ENCODE measurements at places on chromosomes 6 and 20.

DNA sequence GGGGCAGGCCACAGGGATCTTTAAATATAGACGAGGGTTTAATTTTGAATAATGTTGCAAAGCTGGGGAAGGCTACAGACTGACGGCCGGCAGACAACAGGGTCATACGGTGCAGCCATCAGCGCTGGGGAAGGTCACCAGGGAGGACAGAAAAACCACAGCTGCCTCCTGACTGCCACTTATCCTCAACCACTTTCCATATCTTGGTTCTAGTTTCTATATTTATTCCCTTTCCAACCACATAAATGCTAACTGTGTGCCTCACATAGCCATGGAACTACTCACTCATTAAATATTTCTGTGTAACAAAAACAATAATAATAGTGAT lies 85.7 kb upstream of the AGPAT4 start:
- no peak for DNase-seq

DNA sequence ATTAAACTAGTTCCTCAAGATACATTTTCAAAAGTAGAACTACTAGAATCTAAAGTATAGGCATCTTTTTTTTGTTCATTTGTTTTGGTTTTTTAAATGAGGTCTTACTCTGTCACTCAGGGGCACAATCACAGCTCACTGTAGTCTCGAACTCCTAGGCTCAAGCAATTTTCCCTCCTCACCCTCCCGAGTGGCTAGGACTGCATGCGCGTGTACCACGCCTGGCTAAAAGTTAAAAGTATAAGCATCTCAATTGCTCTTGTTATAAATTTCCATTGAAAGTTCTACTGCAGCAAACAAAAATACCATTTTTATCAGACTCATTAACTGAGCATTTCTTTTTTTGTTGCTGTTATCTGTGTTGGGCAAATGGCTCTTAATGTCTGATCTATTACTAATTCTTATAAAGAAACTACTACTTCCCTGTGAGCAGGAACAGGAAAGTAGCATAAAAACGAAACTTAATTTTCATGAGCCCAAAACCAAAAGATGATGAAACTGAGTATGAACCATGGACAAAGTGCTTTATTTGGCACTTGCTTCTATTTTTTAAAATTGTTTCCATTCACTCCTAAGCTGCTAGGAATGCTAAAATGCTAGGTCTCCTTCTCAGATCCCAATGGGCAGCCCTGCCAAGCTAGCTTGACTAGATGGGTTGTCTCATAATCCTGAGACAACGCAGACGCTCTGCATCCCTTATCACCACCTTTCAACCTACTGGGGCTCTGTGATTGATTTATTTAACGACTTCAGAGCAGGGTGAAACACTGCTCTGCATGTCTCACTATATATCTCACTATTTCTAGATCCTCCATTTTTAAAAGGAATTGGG lies 36.9 kb downstream of the TRPC4AP start:
- DNase-seq: no peak

DNA sequence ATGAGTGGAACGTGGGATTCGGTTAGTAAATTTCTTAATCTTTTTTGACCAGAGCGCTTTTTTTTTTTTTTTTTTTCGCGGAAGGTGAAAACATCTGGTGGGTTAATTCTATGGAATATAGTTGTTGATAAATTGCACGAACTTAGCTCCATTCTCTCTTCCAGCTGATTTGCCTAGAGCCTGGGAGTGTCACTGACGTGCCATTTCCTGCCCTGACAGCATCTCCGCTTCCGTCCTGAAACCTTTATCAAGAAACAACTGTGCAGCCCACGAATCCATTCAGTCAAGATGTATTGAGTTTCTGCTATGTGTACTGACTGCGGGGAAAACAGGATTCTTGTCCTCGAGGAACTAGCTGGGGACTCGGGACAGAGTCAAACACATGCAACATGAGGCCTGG lies 59.5 kb upstream of the TGM3 start:
- DNase-seq: no peak

DNA sequence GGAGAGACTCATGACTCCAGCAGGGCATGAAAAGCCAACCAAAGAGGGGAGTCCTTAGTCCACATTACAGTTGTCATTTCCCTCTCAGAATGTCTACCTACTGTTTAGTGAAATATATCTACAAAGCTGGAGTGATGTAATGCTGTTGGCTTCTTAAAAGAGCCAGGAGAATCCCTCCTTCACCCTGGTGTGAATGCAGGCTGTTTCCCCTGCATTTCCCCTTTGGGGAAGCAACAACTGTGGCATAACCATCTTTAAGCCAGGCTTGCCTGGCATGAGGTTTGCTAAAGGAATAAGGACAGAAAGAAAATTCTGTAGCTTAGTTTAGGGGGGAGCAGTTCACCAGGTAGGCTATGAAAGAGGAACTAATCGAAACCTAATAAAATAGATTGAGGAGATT lies 129.5 kb downstream of the CRYBG1 start:
- DNase-seq: no peak

- no peak for DNase-seq
Measured at GRCh38 chr6:91646649-91647048, 1059.8 kb upstream of the MAP3K7 start.

DNA sequence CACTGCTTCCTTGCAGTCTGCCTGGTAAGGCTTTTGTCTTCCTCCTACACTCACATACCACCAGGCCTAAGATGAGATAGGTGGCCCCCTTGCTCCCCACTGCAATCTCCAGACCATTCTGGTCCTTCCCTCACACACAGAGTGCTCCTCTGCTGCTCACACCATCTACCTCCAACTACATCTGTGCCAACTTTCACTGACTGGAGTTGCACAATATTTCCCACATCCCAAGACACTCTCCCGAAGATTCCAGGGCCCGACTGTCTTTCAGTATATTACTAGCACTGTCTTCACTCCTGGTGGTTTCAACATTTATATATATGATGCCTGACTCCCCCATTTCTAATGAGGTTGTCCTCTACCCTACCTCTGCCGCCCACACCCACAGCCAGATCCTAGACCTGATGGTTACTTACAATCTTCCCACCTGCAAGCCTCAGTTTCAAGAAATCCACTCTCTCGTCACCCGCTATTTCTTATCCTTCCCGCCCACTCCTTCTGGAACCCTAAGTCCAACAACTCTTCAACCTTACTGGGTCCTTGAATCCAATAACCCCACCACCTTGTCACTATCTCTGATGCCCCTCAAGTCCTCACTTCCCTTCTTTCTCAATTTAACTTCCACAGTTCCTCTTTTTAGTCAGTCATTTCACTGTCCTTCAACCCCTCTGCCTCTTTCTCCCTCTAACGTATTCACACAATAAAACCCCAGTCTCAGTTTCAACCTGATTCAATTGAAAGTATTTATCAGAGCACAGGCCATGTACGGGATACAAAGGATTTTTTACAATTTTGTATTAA lies 21.6 kb downstream of the RALGAPA2 start:
- no peak for DNase-seq

- no peak for DNase-seq
Measured at GRCh38 chr6:125754566-125754965, 5.1 kb downstream of the HEY2 start.

GRCh38 chr20:21613512-21613911 lies 92.0 kb upstream of the PAX1 start:
- DNase-seq: no peak

GRCh38 chr6:75368151-75368779 lies 83.7 kb upstream of the TMEM30A start:
- peak; percentile 10 for DNase-seq

- DNase-seq: no peak
Measured at GRCh38 chr6:21856844-21857243, 263.3 kb downstream of the SOX4 start.

- DNase-seq: no peak
Measured at GRCh38 chr6:125981571-125982185, 4.7 kb upstream of the TRMT11 start.

GRCh38 chr20:53693262-53693871 lies 99.7 kb upstream of the ZNF217 start:
- no peak for DNase-seq

DNA sequence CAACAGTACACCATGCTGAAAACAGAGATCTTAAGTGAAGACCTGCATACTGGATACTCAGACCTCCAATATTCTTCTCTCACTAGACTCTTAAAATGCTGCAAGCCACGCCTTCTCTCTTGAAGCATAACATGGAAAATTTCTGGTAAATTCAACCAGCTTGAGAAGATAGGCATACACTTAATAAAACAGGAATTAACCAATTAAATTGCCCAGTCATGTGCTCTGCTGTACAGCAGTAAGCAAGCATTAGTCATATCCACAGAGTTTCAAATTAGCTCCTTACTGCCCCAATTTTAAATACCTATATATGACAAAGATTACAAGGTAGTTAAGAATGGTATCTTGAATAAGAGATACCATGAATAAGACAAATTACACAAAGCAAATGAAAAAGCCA lies 53.8 kb downstream of the C6orf58 start:
- DNase-seq: no peak

GRCh38 chr6:10081075-10081474 lies 333.8 kb downstream of the TFAP2A start:
- DNase-seq: no peak

DNA sequence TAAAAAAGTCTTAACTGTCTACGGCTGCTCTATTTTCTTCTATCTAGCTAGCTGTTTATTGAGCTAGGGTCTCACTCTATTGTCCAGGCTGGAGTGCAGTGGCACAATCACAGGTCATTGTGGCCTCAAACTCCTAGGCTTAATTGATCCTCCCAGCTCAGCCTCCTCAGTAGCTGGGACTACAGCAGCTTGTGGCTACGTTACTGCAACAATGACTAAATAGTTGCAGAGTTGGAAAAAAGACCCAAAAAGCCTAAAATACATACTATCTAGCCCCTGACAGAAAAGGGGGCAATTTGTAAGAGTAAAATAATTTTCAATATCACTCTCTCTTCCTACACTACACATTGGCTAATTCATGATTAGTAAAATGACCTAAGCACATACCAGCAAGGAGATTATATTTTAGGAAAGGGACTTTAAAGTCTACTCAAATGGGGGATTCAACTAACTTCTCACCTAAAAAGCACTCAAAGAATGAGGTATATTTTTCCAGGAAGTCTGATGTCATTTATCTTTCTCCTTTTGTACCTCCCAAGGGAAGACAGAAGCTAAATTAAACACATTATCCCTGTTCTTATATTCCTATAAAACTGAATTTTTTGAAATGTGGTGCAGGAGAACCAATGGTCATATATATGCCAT lies 82.8 kb downstream of the ZMYND8 start:
- no peak for DNase-seq

- DNase-seq: no peak
Measured at GRCh38 chr6:143260857-143261256, 189.6 kb downstream of the ADAT2 start.

- DNase-seq: no peak
Measured at GRCh38 chr6:11025921-11026635, 18.0 kb downstream of the ELOVL2 start.

DNA sequence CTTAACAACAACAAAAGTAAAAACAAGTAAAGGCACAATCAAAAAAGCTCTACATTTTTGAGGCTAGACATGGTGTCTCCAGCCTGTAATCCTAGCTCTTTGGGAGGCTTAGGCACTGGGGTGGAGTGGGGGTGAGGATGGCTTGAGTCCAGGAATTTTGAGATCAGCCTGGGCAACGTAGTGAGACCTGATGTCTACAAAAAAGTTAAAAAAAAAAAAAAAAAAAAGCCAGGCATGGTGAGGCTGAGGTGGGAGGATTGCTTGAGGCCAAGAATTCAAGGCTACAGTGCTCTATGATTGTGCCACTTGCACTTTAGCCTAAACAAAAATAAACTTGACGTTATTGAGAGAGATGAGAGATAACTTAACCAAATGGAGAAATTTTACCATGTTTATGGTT lies 60.1 kb downstream of the QKI start:
- DNase-seq: no peak

DNA sequence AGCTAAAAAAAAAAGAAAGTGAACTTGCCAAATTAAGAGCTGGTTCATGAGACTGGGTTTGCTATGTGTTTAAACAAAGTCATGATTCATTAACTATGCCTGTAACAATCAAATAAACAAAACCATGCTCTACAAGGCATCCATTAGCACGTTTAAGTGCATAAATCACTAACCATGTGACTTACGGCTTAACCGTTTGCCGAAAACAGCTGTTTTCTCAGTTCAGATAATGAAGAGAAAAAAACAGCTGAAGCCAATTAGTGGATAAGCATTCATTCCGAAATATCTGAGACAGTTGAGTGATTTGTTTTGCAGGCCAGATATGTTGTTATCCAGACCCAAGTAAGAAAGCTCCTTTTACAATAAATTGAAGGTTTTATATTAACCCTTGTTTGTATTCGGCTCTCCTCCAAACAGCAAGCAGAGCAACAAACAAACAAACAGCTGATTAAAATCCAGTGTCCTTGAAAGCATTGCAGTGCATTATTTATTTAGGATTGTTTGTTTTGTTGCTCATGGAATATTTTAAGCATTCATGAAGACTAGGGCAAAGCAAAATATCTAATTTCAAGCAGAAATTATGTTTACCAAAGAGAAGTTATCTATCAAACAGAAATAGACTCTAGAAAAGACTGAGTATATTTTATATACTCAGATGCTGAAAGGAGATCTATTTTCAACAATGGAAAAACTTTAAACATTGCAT lies 343.5 kb downstream of the RFPL4B start:
- DNase-seq: no peak

GRCh38 chr6:169638388-169638787 lies 63.4 kb downstream of the WDR27 start:
- no peak for DNase-seq

- no peak for DNase-seq
Measured at GRCh38 chr6:75147512-75147911, 58.3 kb downstream of the COL12A1 start.

DNA sequence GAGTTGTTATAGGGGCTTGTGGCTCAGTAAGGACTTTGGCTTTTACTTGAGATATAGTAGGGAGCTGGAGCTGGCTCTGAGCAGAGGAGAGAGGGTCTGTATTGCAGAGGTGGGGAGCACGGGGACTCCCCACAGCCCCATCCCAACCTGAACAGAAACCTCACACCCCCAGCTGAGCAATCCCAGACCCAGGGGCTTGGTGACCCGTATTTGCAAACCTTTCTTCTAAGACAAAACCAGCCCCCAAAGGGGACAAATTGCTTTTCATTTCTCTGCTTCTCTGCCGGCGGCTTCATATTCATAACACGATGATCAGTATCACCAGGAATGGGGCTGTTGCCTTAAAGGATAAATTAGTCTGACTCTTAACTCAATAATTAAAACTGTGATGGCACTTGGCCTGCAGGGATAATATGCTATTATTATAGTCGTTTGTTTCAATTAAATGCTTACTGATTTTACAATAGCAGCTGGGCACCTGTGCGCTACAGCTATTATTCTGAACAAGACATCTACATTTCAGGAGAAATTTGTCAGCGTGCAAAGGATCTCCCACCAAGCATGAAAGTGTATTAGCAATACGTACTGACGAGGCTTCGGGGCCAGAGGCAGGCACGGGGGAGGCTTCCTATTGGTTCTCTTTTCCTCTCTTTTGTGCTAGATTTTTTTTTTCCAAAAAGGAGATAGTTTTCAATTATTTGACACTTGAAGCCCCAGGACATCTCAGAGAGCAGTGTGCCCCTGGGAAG lies 118.1 kb downstream of the TOX2 start:
- no peak for DNase-seq

GRCh38 chr6:158955255-158955654 lies 44.7 kb downstream of the RSPH3 start:
- DNase-seq: no peak

- no peak for DNase-seq
Measured at GRCh38 chr6:119234457-119234856, 115.1 kb downstream of the MAN1A1 start.

- DNase-seq: no peak
Measured at GRCh38 chr20:39676857-39677391, 714.8 kb downstream of the DHX35 start.
